HT1080 (cell line): ENCODE measurements at places on chromosomes 11 and 22. TPM values are rescaled to one million over a fixed set of nuclear protein-coding genes. Genes with fewer than 3 reads are reported as not detected.

Gene SNX19
- 45.4 and 53.5 TPM in 2 replicates for total RNA-seq

DNA sequence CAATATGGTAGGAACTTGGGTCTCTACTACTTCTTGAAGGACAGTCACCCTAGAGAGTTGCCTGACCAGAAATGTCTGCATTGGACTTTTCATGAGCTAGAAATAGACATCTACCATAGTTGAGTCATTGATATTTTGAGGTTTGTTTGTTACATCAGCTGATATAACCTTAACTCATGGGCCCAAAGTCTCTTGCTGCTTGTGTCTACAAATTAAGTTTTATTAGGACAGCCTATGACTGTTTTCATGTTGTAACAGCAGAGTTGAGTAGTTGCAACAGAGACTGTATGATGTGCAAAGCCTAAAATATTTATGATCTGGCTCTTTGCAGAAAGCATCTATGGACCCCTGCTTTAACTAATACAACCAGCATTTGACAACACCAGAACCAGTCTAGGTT lies 155.3 kb downstream of the MIAT start:
- no peak for DNase-seq

GRCh38 chr22:25049770-25050169 lies 97.3 kb downstream of the KIAA1671 start:
- no peak for DNase-seq

DNA sequence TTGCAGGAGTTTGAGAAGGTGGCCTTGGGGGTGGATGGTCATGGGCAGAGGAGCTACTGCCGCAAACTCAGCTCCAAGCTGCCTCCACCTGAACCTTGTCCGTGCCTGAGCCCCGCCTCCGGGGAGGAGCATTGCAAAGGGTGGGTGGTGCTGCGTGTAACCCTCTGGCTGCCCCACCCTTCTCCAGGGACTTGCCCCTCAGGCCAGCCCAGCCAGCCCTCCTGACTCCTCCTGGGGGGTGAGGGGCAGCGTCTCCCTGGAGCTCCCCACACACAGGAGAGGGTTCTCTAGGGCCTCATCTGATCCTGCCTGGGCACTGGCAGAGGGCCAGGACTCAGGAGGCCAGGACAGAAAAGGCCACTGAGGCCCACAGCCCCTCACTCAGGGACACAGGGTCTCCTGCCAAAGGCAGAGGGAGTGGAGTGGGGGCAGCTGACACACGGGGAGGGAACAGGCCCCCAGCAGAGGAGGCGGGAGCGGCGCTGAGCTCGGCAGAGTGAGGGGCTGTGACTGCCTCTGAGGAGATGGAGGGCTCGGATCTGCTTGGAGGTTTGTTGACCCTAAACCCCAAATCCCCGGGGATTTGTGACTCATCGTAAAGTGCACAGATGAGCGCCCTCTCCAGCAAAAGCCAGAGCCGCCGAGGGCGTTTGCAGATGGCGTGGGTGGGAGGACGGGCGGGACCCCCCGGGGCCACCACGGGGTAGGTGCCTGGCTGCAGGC lies 12.8 kb downstream of the BRSK2 start:
- no peak for DNase-seq

Gene CCDC87
- total RNA-seq = 0.03 TPM in 1 of 2 replicates, not detected in the other

DNA sequence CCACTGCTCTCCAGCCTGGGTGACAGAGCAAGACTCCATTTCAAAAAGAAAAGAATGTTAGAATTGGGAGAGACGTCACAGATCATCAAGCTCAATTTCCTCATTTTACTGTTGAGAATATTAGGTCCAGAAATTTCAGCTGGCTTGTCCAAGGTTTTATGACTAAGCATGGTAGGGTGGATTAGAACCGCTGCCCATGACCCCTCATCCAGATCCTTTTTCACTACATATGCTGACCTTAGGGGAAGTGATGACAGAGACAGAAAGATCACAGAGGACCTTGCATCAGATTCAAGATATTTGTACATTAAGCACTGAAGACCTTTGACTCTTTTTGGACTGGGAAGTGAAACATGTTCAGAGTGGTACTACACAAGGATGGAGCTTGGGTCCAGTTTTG lies 134.5 kb downstream of the ADAMTS15 start:
- no peak for DNase-seq

- no peak for DNase-seq
Measured at GRCh38 chr11:35784699-35785098, 122.1 kb downstream of the TRIM44 start.

- DNase-seq = no peak
Measured at GRCh38 chr11:110951037-110951949, 239.1 kb upstream of the ARHGAP20 start.

Gene SLC5A1
- total RNA-seq = not detected in 2 replicates

Gene EMID1
- 0.60 TPM in 1 of 2 replicates, not detected in the other for total RNA-seq

- DNase-seq = no peak
Measured at GRCh38 chr11:41320653-41321052, 138.8 kb downstream of the LRRC4C start.

Gene CHST1
- total RNA-seq = 2.4 and 2.9 TPM in 2 replicates

GRCh38 chr22:45284705-45285262 lies at the start of gene UPK3A:
Gene UPK3A (plus strand): TSS chr22:45284949. CDS start chr22:45285014, 65 bp downstream.
- no peak for DNase-seq

DNA sequence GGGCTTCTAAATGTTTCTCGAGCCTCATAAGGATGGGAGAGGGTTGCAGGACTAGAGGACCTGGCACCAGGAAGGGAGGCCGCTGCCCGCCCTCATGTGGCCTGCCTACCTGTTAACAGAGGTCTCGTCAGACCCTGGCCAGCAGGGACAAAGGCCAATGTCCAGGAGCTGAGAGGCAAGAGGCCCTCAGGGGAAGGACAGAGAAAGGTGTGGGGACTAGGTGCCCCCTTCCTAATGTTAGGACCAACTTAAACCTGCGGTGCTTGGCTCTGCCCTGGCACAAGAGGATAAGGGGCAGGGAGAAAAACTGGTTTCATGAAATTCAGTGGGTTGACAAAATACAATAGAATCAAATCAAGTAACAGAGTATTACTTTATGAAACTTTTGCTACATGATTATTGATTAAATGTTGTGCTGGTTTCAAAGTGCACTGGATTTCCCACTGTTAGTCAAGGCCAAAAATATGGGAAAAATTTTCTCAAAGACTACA lies 20.0 kb upstream of the SYT12 start:
- no peak for DNase-seq

Gene EML3
- 27.5 and 28.7 TPM in 2 replicates for total RNA-seq

GRCh38 chr22:39269095-39269790 lies 24.5 kb upstream of the PDGFB start:
- no peak for DNase-seq

GRCh38 chr11:44680982-44681597 lies 45.7 kb upstream of the TSPAN18 start:
- no peak for DNase-seq

DNA sequence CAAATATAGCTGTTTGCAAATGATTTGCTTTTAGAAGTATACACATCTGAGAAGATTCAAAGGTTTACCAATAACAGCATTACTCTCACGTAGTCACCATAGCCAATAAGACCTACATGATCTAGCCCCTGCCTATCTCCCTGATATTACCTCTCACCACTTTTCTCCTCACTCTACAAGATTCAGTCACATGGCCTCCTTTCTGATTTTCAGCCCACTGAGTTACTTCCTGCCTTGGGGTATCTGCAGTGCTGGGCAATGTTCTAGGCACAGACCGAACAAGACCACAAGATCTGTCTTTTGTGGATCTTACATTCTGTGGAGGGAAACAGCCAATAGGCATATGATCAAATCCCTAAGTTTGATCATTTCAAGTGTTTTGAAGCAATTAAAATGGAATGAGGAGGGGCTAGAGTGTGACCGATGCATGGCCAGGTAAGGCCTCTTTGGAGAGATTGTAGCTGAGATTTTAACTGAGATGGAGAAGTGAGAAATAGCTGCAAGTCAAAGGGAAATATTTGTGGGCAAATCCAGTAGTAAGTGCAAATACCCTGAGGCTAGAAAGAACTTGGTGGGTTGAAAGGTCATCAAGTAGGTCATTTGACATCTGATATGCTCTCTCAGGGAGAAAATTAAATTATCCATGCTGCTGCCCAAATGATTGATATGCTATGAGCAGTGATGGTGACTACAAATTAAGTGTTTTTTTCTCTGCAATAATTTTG lies 43.1 kb downstream of the ARL14EP start:
- no peak for DNase-seq

GRCh38 chr11:132621976-132622580 lies 910.2 kb downstream of the OPCML start:
- DNase-seq = no peak
